WERI-Rb-1 (cell line): ENCODE measurements at places on chromosomes 7 and 10.

GRCh38 chr10:110275128-110275729 is 29.5 kb downstream of the SMNDC1 start:
- peak; percentile 18 for DNase-seq

GRCh38 chr10:133002685-133003084 is 60.3 kb upstream of the CFAP46 start:
- DNase-seq: no peak

DNA sequence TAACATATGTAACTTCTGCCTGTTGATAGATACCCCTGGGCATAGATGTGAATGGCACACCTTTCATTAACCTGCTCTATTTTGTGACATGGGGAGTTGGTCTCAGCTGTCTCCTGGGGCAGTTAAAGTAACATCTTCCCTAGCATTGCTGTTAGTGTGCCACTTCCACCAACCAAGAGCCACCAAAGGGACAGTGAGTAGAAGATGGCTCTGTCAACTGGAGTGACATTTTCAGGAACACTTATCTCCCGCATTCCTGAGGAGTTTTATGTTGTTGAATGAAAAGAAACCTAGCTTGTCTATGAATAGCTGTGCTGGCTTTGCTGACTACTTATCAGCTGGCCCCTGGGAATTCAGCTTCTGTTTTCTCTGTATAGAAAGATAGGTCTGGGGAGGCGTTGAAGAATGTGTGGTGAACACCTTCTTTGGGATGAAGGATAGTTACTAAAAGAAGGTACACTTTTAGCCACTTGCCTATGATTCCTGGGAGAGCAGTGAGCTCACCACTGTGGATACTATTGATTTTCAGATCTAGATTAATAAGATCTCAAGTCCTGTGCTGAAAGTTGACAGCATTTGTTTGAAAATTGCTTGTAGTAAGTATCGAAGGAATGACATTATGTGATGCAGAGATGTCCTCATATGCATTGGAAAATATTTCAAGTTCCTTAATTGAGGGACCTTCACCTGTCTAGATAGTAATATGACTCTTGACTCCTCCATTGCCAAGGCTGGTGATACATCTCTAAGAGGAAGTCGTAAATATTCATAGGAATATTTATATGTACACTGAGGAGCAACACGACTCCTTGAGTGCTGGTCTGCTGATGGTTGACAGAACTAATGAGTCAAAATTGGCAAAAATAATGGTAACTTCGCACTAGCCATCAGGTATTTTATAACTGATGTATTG is 7.6 kb downstream of the STARD3NL start:
- DNase-seq: no peak

DNA sequence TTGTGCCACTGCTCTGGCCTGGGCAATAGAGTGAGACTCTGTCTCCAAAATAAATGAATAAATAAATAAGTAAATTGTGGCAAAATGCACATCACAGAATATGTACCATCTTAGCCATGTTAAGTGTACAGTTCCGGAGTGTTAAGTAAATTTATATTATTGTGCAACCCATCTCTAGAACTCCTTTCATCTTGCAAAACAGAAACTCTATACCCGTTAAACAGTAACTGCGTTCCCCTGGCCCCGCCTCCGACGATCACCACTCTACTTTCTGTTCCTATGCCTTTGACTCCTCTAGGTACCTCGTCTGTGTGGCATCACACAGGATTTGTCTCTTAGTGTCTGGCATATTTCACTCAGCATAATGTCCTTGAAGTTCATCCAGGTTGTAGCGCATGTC is 356.4 kb upstream of the FOXK1 start:
- DNase-seq: no peak

- DNase-seq: no peak
Measured at GRCh38 chr10:63798599-63799498, 277.6 kb downstream of the REEP3 start.

- no peak for DNase-seq
Measured at GRCh38 chr10:113801569-113801968, 50.1 kb downstream of the PLEKHS1 start.
